ENCODE measurements at places on chromosomes 4 and X. TPM values are rescaled to one million over a fixed set of nuclear protein-coding genes. Genes with fewer than 3 reads are reported as not detected.

The MAGEB1 gene
- not detected for total RNA-seq

The CT45A1 gene
- not detected for total RNA-seq

The BCLAF3 gene
- total RNA-seq = 2.1 TPM

The ITGB1BP2 gene
- total RNA-seq = 2.0 TPM

The RASL11B gene
- 8.5 TPM for total RNA-seq

The TCEAL6 gene
- not detected for total RNA-seq

The OPRPN gene
- total RNA-seq = not detected

The ZNF630 gene
- 5.5 TPM for total RNA-seq

The IQCM gene
- not detected for total RNA-seq

The SETD7 gene
- total RNA-seq = 37.5 TPM

The HMX1 gene
- total RNA-seq = not detected

DNA sequence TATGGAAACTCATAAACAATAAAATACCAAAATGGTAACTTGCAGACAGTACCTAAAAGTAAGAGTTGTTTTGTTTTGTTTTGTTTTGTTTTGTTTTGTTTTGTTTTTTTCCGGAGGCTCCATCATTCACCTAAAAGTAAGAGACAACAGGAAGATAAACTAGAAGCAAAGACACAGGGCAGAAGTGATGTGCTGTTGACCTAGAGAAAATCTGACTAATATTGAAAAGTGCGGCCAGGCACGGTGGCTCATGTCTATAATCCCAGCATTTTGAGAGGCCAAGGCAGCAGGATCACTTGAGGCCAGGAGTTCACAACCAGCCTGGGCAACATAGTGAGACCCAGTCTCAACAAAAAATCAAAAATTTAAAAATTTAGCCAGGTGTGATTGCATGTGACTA is 5.6 kb upstream of the CENPC start:
- DNase-seq = no peak

DNA sequence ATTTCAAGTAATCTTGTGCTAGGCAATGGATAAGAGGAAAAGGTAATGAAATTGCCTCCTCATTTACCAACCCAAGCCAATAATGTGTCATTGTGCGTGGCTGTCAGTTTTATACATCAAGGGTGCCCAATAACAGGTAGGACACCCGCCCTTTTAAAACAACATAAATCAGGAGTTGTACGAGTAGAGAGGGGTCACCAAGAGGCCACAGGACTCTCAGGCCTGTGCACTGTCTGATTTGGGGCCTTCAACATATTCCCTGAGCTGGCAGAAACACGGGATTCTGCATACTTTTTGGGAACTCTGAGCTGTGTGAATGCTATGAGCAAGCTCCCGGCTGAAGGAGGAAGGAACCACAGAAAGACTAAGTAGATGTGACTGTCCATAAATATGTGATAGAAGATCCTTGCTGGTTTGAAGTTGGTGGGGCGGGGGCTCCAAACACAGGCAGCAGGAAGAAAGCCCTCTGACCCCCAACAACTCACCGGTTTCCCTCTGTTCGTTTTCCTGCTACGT is 82.7 kb upstream of the MAML3 start:
- no peak for DNase-seq

DNA sequence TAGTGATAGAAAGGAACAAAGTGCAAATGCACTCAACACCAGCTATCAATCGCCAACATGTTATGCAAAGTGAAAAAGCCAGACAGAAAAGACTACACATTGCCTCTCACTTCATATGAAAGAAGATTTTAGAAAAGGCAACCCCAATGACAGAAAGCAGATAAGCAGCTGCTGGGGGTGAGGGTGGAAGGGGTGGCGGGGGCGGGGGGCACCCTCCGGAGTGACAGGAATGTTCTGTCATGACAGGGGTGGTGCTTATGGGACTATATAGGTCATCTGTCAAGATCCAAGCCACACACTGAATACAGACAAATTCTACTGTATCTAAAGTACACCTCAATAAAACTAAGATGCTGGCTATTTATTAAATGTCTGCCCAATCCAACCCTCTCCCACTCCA is 10.7 kb downstream of the WDR1 start:
- no peak for DNase-seq

- DNase-seq = no peak
Observed at GRCh38 chr4:89712827-89713226, 124.1 kb downstream of the SNCA start.

- no peak for DNase-seq
Observed at GRCh38 chr4:89834486-89835209, 2.3 kb downstream of the SNCA start.

DNA sequence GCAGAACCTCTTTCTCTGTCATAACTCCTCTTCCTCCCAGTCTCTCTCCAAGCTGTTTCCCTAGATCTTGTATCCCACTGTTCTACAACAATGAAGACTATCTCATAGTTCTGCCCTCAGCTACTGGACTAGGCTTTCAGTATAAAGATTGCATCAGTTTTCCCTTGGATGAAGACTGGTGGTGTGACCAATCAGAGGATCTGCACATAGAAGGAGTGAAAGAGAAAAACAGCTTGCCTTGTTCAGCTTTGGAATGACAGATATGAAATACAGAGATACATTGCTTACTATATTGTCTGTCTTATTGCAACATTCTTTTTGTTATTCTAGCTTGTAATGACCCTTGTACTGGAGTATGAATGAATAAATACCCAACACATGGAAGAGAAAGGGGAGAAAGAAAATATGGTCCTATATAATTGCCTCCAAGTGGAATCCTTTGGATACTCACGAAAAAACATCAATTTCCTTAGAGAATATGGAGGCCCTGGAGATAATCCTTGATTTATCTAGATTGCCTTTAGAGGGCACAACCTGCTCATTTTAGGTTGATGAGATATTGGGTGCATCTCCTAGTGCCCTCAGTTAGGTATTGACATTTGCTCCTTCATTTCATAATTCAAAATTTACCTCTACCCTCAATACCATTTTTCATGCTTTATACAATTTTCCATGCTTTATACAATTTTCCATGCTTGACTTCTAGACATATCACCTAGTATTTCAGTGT is 395.8 kb downstream of the NAF1 start:
- no peak for DNase-seq

- no peak for DNase-seq
Observed at GRCh38 chr4:157459785-157460184, 239.3 kb downstream of the GRIA2 start.

DNA sequence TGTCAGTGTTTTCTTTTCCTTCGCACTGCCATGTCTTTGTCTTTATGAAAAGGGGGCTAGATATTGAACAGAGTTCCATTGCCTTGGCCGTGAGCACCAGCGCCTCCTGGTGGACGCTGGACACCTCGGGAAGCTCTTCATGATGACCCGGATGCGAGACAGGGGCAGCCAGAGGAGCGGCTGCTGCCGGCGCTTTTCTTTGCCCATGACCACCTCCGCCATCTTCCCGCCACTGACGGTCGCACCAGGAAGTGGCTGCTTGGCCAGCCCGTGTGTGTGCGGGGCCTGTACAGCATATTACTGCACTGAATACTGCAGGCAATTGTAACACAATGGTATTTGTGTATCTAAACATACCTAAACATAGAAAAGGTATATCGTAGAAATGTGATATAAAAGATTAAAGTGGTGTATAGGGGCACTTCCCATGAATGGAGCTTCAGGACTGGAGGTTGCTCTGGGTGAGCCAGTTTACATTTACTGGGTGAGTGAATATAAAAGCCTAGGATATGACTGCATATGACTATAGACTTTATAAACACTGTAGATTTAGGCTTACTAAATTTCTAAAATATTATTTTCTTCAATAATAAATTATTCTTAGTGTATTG is 15.8 kb upstream of the GRIA2 start:
- DNase-seq = peak; percentile 50

DNA sequence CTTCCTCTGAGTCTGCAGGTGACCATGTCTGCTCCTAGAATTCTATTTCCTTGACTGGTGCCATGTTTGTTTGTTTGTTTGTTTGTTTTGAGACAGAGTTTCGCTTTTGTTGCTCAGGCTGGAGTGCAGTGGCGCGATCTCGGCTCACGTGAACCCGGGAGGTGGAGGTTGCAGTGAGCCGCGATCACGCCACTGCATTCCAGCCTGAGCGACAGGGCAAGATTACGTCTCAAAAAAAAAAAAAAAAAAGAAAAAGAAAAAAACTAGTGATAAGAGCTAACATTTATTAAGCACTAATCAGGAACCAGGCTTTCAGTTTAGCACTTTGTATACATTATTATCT is 7.2 kb downstream of the SAT1 start:
- DNase-seq = no peak

DNA sequence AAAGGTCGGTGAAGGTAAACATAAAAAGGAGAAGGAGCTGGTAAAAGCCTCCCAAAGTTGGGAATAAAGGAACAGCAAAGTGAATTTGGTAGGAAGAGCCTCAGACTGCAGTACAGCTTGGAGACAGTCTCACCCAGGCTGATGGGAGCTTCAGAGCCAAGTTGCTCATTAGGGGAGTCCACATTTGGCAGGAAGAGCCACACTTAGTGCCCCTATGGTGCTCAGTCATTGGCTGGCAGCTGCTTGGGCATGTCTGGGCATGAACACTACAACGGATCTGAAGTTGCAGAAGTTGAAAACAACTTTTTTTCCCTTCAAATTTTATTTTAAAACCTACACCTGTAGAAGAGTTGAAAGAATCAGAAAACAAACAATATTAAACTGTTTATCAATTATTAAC is 2497.3 kb downstream of the ARAP2 start:
- no peak for DNase-seq

DNA sequence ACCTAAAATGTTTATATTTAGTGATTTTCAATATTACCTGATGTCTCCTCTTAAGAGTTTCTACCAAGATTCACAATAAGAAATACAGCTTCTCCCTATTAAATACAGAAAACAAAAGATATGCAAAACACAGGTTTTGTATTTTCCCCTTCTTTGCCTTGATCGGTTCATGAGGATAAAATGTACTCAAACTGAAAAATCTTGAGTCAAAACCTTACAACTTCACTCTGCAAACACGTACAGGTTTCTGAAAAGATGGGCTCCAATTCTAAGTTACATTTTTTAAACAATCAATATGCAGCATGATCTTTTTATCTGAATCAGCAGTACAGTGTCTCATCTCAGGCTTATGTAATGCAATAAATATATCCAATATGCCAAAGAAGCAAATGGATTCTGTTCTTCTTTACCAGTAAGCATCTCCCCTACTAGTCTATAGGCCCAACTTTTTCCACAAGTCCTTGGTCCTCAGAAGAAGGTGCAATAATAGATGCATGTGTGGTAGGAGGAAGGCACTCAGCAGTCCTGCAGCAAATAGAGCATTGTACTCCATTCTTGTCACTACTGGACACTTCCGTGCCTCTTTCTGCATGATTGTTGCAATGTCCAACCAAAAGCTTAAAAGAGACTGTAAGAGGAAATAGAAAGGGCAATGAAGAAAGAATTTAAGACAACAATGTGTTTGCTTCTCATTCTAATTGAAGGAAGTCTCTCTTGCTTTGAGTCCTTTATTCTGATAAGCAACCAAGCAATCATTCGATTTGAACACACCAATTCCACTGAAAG is 3.2 kb downstream of the MAPK10 start:
- DNase-seq = no peak

DNA sequence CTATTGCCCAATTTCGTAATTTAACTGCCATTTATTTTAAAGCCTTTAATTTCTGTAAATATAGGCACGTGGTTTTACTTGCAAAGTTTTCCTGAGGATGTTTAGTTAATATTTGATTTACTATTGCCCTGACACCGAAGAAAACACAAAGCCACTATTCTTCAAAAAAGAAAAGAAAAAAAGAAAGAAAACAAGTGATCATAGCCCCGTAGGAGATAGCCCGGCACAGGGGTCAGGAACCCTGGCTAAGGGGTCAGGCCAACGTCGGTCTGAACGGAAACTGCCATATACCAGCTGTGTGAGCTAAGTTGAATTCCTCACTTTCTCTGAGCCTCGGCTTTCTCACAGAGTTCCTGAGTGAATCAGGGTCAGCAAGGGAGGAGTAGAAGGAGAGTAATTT is 17.7 kb upstream of the LAMP2 start:
- DNase-seq = no peak

DNA sequence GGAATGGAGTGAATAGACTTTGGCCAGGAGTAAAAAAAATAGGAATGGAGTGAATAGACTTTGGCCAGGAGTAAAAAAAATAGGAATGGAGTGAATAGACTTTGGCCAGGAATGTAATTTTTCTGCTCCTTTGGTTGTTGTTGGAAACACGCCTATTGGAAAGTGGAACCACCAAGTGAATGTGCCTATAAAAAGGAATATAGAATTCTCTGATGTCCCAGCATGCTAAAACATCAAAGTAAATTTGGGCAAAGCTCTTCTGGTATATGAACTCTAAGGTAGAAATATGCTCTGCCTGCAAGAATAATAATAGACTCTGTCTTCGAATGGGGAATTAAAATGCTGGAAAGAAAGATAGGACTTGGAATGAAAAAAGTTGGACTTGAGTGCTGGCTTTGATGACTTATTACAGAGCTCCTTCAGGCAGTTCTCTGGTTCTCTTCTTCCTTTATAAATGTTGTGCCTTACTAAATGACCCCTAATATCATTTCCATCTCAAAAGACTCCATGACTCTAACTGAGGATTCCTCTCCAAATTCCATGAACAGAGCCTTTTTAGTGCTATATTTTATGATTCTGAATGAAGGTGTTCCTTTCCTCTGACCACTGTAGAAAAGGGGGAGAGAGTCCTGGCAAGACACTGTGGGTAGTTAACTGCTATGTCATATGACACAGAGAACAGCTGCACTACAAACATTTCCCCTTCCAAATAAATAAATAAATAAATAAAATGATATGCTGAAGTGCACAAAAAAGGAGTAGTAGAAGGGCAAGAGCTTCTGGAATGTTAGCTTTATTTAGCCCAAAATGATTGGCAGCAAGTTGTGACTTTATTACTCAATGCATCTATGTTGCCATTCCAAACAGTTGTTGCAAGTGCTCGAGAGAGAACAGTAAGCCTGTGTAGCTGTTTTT is 13.5 kb upstream of the GBA3 start:
- no peak for DNase-seq

DNA sequence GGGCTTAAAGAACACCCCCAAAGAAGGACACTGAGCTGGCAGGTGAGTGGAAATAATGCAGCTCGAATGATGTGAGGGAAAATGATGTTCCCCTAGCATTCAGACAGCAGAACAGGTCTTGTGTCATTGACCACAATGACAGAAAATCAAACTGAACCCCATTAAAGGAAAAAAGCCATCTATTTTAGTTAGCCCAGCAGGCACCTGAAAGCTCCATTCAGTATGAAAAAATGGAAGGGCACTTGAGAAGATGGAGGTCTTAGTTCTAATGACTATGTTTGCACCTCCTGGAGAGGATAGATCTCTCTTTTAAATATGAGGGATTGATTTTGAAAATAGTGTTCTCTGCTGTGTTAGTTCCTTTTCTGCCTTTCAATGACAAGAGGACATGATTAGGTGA is 323.1 kb downstream of the NKX6-1 start:
- no peak for DNase-seq
